Occipital lobe (tissue), 3 donors: ENCODE measurements at places on chromosomes 7 and 10.

DNA sequence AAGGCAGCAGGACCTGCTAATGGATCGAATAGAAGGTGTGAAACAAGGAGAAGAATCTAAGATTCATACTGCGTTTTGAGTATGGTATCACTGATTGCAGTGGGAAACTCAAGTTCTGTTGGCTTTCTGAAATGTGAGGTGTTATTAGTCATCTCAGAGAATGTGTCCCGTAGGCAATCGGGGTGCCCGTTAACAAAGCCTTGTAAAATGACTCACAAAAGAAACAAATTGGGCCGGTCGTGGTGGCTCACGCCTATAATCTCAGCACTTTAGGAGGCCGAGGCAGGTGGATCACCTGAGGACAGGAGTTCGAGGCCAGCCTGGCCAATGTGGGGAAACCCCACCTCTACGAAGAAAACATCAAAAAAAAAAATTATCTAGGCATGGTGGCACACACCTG, 118.2 kb upstream of the C7orf33 start:
- no peak for DNase-seq

DNA sequence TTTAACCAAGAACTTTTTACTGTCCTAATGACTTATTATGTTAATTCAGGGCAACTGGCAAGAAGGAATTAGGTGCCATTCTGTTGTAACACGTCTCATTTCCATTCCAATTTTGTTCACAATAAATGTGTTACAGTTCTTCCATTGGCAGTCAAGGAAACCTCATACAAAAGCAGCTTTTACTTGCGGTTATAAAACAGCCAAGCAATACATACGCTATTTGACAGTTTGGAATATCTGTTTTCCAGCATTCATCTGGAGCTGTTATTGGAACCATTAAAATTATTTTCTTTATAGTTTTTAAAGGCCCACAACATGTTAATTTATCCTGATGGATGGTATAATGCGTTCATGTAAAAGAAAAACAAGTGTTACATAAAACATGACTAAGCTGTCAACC, 33.3 kb downstream of the MTERF1 start:
- no peak for DNase-seq

GRCh38 chr10:124092860-124093773, at the start of gene CHST15:
Gene CHST15 (minus strand): TSS chr10:124093598. CDS start chr10:124046212, 47,386 bp downstream.
- peak; percentile 36 for DNase-seq

DNA sequence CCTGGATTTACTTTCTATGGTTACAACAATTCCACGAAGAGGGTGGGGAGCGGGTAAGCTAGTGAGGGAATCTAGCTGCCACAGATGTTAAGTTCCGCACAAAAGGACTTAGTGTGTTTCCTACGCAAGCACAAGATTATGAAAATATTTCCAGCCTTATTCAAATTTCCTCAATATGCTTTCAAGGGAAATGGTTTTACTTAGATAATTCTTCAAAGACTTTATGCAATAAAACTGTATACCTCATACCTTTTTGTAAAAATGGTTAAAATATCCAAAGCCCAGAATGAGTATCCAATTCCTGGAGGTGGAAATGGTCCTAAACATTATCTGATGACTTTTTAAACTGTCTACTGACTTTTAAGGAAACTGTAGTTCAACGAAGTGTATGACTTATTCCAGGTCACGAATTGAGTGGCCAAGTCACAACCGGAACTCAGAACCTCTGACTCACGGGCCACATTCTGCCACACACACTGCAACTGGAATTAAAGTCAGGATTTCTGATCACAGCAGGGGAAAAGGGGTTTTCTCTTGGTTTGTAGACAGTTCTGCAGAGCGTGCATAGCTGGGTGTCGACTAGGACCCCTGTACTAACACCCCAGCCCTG, 20.2 kb upstream of the INSIG1 start:
- DNase-seq, result no peak

DNA sequence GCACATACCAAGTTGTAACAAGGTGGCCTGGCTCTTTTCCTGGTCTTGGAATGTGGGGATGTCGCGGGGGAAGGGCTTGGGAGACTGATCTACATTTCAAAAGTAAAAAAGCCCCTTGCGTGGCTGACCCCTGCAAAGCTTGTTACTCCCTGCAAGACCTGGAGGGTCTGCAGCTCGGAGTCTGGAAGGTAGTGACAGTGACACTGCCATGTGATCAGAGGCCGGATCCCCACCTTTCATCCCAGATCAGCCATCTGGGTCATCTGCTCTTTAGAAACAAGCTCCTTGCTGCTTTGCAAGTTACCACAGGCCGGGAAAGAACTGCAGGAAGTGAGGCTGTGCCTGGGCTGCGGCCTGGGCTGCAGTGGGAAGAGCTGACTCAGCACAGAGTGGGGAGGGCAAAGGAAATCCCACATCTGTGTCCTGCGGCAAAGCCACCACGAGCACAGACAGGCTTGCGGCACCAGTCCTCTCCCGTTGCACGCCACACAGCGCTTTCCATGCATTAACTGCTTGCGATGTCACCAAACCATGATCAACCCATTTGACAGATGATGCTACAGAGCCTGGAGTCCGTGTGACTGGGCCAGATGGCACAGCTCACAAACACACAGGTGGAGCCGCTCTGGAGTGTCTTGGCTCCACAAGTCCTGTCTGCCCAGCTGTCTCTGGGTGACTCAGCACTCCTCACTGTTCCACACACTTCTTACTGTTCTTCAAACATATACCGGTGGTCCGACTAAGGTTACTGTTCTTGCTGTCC, 97.7 kb downstream of the SH3PXD2A start:
- no peak for DNase-seq

DNA sequence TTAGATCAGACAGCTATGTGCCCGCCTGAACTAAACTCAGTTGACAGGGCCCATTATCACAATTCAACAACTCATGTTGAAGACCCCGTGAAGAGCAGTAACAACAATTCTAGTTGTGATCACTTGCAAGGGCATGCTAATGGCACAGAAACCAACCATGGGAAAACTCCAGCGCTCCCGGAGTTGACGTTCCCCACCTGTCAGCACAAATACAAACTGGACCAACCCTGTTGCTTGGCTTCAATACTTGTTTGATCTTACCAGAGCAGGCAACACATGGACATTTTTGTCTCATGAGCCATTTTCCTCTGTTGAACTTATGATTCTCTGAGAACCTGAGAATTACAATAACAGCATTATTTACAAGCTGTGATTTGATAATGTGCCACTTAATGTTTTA, 119.0 kb upstream of the LANCL2 start:
- DNase-seq, result no peak

DNA sequence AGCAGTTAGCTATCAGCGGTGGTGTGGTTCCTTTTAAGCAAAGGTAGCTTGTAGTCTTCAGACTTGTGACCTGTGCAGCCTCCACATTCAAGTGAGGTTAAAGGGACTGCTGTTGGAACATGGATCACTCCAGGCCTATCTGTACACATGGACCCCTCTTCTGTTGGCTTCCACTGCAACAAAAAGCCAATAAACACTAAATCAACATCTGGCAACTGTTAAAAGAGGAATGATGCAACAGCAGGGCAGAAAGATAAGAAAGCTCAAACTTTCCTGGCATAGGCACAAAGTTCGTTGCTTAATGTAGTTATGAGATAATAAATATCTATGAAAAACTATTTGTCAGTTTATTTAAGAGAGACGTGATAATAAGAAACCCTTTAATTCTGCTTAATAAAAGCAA, 4.0 kb upstream of the MINPP1 start:
- DNase-seq, result no peak

DNA sequence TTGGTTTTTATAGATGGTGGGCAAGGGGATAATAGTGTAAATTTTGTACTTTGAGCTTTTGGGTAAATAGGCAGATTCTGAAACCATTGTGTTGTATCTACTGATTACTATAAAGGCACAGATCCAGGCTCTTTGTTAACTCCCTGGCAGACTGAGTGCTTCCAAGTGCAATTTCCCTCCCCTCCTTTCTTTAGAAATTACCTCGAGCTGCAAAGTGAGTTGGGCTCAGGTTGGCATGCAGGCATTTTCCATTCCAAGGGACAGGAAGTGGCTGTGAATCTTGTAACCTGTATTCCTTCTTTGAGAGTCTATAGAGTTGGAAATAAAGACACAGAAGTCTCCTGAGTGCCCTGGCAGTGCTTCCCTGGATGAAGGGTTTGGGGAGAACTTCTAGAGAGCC, 494.2 kb upstream of the GALNT17 start:
- DNase-seq, result no peak

GRCh38 chr10:63744060-63744941, 223.1 kb downstream of the REEP3 start:
- no peak for DNase-seq

DNA sequence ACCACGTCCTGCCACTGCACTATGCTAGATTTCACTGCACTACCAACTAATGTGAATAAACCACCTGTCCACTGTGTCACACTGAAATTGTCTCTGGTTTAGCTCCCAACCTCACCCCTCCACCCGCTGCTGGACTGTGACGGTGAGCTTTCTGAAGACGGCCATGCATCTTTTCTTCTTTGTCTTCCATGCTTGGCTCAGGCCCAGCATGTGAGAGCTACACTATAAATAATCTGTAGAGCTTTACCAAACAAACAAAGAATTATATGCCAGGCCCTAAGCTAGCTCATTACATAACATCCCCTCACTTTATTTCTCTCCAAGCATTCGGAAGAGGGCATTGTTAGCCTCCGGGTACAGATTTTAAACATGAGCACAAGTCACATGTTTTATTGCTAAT, 633.2 kb downstream of the TNS3 start:
- no peak for DNase-seq

GRCh38 chr10:102831322-102832071, 5.7 kb downstream of the CYP17A1 start:
- DNase-seq, result no peak

DNA sequence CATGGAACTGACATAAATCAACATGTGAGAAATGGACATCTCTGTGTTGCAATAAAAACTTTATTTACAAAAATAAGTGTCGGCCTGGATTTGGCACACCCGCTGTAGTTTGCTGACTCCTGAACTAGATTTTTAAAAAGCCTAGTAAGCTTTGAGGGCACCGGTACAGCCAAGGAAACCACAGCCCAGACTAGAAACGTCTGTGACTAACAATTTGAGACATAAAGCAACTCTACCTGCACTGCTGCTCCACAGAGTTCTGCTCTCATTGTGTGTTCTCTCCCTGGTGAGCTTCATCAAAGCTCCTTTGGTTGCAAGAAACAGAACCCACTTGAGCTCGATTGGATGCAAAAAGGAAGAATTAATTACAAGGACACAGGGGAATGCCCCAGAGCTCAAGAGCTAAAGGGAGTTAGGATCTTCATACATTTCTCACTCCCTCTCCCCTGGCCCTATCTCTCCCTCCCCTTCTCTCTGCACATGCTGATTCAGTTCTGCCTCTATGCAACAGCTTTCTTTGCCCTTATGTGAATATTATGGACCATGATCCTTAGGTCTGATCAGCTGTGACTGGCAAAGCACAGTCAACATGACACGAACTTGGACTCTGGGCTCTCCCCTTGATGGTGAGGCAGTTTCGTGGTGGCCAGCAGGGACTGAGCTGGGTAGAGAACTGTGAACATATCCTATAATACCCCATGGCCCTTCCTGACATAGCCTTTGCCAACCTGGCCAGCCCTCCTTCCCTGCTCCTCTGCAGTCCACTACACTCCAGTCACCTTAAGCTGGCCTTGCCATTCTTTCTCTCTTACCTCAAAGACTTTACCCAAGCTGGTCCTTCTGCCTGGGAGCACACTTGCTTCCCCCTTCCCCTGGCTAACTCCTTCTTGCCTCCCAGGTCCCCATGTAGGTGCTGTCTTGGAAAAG, 77.5 kb upstream of the YAE1 start:
- no peak for DNase-seq

- DNase-seq, result no peak
Measured at GRCh38 chr10:31261511-31262311, 57.3 kb upstream of the ZEB1 start.

DNA sequence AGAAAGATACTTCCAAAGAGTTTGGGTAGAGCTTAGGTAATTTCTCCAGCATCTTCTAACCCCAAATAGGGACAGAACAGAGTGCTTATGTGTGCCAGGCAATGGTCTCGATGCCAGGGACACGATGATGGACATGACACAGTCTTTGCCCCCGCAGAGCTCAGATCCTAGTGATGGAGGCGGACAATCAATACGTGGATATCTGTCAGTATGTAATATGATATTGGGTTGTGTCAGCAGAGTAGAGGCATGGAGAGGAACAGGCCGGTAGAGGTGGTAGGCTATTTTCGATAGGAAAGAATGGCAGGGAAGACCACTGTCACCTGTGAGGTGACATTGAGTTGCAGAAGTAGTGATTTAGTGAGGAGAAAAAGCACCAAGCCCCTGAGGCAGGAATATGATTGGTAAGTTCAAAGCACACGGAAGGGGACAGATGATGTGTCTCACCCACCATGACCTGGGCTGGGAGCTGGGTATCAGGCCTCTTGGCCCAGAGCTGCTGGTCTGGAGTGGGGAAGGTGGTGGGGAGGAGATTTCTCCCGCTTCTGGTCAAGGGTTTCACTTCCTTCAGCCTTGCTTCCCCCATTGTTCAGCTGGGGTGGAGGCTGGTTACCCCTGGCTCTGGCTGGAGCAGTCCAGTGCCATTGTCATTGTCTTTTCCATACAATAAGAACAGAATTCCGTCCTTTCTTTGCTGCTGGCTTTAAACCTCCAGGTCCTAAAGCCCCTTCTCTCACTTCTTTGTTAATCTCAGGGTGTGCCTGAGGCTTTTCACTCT, 36.0 kb upstream of the SRGN start:
- DNase-seq, result no peak

DNA sequence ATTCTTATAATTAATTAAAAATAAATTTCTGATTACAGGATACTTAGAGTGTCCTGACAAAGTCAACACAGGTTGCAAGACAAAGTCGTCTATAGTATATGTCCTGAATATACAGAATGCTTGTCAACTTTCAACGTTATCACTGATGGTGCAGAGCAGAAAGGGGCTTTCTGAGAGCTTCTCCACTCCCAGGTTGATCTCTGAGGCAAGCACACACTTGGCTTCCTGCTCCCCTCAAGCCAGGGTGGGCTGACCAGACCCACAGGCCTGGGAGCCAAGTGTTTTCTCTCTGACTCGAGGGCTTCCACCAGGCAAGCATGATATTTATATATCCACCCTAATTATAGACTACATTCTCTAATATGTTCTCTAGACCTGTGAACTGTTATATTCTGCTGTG, 448.9 kb downstream of the SH2D4B start:
- no peak for DNase-seq

GRCh38 chr10:103690281-103690680, 165.1 kb downstream of the SH3PXD2A start:
- DNase-seq, result peak; percentile 72

DNA sequence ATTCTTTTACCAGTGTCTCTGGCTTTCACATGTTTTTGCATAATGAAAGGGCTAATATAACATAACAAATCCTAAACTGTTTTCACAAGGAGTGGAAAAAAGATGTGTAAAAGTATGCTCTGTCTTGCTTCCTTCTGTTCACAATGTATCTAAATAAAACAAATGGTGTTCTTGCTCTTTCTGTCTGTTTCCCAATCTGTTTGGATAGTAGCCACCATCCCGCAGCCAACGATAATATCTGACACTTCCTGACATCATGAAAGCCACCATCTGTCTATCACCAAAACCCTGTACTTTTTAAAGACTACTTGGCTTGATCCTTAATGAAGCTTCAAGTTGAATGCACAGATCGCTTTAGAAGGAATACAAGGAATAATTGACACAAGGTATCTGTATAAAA, 246.2 kb downstream of the ETV1 start:
- no peak for DNase-seq

- DNase-seq, result no peak
Measured at GRCh38 chr10:48459270-48460150, 145.4 kb downstream of the ARHGAP22 start.

- DNase-seq, result no peak
Measured at GRCh38 chr7:64516451-64516850, 46.4 kb downstream of the ZNF680 start.

- DNase-seq, result no peak
Measured at GRCh38 chr10:31101123-31101522, 69.5 kb upstream of the ZNF438 start.

- no peak for DNase-seq
Measured at GRCh38 chr7:147412782-147413556, 1177.6 kb upstream of the C7orf33 start.
